ENCODE measurements at places on chromosomes 3 and 15. TPM values are rescaled to one million over a fixed set of nuclear protein-coding genes. Genes with fewer than 3 reads are reported as not detected.
A peak's percentile ranks its signal among the peaks of the same experiment; 100 is the strongest.

- DNase-seq = no peak
These were observed 29.5 kb downstream of the CLEC3B start for GRCh38 chr3:45055411-45056143.

DNA sequence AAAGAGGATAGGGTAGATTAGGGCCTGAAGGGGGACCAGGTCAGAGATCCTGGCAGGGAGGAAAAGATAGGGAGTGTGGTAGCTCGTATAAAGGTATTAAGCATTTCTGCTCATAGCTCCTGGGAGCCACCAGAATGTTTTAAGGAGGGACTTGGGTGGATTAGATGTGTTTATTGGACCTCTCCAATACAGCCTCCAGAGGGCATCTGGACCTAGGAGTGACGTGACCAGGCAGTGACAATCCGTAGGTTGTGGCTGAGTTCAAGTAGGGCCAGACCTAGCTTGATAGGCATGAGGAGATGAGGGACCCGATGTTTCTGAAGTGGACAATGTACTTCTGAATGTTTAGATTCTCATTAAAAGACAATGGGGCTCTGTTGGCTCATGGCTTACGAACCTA, 435.2 kb downstream of the MCTP2 start:
- no peak for DNase-seq

- DNase-seq = no peak
These were observed 108.1 kb upstream of the CCDC54 start for GRCh38 chr3:107269136-107269535.

DNA sequence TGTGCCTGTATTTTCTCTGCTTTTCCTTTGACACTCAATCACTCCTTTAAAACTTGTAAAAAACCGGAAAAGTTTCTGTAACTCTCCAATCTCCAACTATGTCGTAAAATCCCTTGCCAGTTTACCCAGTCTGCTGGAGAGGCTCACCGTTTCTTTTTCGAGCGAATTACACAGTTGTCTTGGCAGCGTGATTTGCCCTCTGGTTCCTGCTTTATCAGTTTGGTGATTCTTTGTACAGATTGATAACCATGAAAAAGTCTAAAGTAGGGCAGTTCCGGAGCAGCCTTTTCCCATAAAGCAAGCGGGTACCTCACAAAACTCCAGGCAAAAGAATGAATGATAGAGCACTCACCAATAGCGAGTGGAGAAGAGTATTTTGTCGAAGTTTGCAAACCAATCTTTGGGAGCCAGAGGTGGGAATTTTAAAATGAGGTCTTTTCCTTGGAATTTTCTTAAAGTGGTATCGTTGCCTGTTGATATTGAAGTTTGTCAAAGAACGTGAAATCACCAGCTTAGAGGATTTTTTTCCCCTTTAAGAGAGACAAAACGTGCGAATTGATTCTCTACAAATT, at the start of gene TTC23:
TSS of gene TTC23 (minus strand) at position 312 of the 572 bp plus-strand sequence. CDS start 20,869 bp downstream, outside the sequence.
- peak; percentile 22 for DNase-seq

DNA sequence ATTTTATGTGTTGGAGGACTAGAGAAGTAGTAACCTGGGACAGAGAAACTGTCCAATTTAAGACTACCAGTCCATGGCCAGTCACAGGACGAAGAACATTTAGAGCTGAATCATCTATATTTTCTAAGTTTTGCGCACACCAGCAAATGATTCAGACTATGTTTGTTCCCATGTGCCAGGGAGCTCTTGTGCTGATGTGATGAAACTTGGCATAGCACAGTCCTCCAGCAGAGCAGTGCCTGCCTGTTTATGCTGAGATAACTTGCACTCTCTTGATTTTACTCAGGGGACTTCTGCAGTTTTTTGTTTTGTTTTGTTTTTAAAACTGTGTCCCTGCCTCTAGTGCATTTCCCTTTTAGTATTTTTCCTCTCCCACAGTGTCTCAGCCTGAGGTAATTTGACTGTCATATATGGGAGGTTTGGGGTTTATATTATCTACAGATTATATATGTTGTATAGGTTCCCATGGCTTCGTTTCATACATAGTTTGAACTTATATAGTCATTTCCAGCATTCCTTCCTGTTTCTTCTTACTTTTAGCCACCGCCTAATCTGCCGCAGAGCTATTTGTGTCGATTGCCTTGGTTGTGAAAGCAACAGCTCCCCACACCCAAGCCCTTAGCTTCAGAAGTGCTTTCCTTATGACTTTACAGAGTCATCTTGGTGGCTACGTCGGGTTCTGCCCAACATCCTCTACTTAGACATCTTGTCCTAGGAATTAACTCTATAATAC, 45.5 kb downstream of the PPM1L start:
- peak; percentile 50 for DNase-seq

The TAGLN3 gene
- total RNA-seq = not detected

The TMEM207 gene
- not detected for total RNA-seq

The FAIM gene
- 5.6 TPM for total RNA-seq

Measured in natural killer cell (primary cell).